Liver (tissue), 10 donors: ENCODE measurements at places on chromosomes 16 and 17.
A peak's percentile ranks its signal among the peaks of the same experiment; 100 is the strongest.

DNA sequence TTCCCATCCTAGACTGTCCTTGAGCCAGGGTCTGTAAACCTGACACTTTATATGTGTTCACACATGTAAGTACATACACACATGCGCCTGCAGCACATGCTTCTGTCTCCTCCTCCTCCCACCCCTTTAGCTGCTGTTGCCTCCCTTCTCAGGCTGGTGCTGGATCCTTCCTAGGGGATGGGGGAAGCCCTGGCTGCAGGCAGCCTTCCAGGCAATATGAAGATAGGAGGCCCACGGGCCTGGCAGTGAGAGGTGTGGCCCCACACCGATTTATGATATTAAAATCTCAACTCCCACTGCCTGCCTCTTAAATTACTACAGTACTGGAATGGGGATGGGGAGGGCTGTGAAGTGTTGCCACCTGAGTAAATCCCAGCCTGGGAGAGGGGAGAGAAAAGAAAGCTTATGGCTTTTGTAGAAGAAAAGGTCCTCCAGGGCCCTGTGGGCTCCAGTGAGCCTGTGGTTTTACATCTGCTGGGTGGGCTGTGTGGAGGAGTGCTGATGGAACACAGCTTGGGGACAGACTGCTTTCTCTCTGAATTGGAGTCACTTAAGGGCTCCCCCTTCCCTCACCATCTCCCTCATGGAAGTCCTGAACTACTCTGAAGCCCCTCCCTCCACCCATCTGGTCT is 990 bp upstream of the WNK4 start:
- H3K36me3 ChIP-seq = peaks cover 41% of the 10 kb centered on the region
- no peak overlapping the region for H3K4me3 ChIP-seq
- H3K27me3 ChIP-seq = no peaks in the 10 kb centered on the region
- no peak overlapping the region for H3K27ac ChIP-seq

DNA sequence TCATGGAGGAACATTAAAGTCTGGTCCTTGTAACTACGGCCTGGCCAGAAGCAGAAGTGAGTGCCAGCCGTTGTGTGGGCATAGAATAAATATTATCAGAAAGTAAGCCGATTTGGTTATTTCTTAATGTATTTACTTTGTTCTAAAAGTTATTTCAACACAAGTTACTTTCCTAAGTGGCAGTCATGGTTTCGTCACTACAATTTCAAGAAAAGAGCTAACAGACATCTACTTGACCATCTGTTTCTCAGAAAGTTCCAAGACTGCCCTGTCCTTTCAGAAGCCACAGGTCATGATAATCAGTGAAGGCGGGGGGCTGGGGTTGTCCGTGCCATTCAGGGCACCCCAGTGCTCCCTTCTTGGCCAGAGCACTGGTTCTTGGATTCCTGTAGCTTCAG is 14.9 kb upstream of the FASN start:
- no peak overlapping the region for H3K4me3 ChIP-seq
- no peaks in the 10 kb centered on the region for H3K36me3 ChIP-seq
- H3K4me1 ChIP-seq = peaks cover 78% of the 10 kb centered on the region

- peak; percentile 59 for DNase-seq
- no peaks in the 10 kb centered on the region for H3K36me3 ChIP-seq
- no peaks in the 10 kb centered on the region for H3K27me3 ChIP-seq
- no peak overlapping the region for H3K4me3 ChIP-seq
- no peak overlapping the region for H3K27ac ChIP-seq
- H3K4me1 ChIP-seq = no peaks in the 10 kb centered on the region
Measured at GRCh38 chr16:22898874-22899348, 84.9 kb downstream of the HS3ST2 start.

- peaks cover 5% of the 10 kb centered on the region for H3K4me1 ChIP-seq
- H3K36me3 ChIP-seq = no peaks in the 10 kb centered on the region
- H3K4me3 ChIP-seq = no peak overlapping the region
- DNase-seq = no peak
- no peak overlapping the region for H3K27ac ChIP-seq
Measured at GRCh38 chr16:4744555-4745273, 10.4 kb downstream of the DNAAF8 start.

DNA sequence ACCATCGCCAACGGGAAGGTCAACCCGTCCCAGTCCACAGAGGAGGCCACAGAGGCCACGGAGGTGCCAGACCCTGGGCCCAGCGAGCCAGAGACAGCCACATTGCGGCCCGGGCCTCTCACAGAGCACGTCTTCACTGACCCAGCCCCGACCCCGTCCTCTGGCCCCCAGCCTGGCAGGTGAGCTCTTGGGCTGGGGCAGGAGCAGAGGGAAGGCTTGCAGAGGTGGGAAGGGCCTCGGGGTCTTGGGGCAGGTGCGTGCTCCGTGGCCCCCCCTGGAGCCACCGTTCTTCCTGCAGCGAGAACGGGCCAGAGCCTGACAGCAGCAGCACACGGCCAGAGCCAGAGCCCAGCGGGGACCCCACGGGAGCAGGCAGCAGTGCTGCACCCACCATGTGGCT is 5.1 kb downstream of the NME3 start:
- H3K27ac ChIP-seq = no peak overlapping the region
- no peak overlapping the region for H3K4me3 ChIP-seq
- no peak for DNase-seq
- peaks cover 5% of the 10 kb centered on the region for H3K4me1 ChIP-seq

- H3K27me3 ChIP-seq = no peaks in the 10 kb centered on the region
- no peak overlapping the region for H3K4me3 ChIP-seq
- H3K4me1 ChIP-seq = no peaks in the 10 kb centered on the region
- no peak overlapping the region for H3K27ac ChIP-seq
- no peaks in the 10 kb centered on the region for H3K36me3 ChIP-seq
Measured at GRCh38 chr16:82832821-82833220, 206.1 kb downstream of the CDH13 start.

DNA sequence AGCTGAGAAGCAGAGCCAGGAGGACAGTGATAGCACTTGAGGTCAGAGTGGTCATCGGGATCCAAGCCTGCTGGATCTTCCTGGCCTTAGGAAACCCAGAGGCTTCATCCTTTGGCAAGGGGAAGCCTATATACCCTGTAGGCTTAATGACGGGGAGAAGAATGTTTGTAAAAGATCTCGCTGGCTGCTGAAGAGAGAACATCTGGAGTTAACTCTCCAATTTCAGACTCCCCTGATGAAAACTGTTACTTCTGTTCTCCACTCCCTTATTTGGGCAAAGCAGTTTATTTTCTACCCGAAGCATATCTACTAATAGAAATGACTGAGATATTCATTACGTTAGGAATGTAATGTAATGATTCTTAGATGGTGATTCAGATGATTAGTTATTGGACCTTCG is 487.0 kb downstream of the CDH13 start:
- peaks cover 5% of the 10 kb centered on the region for H3K27me3 ChIP-seq
- no peak for DNase-seq
- H3K4me3 ChIP-seq = no peak overlapping the region
- H3K4me1 ChIP-seq = no peaks in the 10 kb centered on the region

DNA sequence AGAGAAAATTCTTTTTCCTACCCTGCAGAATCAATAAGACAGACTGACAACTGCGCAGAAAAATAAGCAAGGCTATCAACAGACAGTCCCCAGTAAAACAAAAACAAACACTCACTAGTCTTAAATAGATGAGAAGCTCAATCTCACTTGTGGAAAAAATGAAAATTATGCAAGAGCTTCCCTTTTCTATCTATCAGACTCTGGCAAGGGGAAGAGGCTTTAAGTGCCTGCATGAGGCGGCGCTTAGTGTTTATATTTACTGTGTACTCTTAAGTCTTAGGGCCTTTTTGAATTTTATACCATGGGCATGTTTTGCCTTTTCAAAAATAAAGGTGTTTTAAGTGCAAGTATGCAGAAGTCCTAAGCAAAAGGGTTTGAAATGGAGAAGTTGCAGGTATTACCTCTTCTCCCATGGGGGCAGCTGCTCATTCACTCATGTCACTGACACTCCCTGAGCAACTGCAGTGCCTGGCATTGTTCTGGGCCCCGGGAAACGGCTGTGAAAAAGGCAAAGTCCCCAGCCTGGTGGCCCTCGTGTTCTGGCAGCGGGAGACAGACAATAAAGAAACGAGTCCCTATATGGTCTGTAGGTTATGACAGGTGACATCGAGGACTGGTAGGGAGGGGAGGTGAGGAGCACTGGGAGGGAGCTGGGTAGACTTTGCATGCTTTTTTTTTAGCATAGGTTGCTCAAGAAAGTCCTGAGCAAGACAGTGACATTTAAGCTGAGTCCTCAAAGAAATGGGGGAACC is 35.2 kb downstream of the HSBP1 start:
- H3K27me3 ChIP-seq = no peaks in the 10 kb centered on the region
- H3K36me3 ChIP-seq = no peaks in the 10 kb centered on the region
- no peak overlapping the region for H3K27ac ChIP-seq
- no peaks in the 10 kb centered on the region for H3K4me1 ChIP-seq
- H3K4me3 ChIP-seq = no peak overlapping the region
- no peak for DNase-seq

- H3K4me3 ChIP-seq = no peak overlapping the region
- DNase-seq = peak; percentile 81
- no peak overlapping the region for H3K27ac ChIP-seq
- H3K27me3 ChIP-seq = no peaks in the 10 kb centered on the region
Measured at GRCh38 chr17:3913531-3914311, 2.5 kb downstream of the P2RX1 start.

GRCh38 chr16:62041401-62041800 is 5.2 kb upstream of the CDH8 start:
- no peaks in the 10 kb centered on the region for H3K36me3 ChIP-seq
- no peak overlapping the region for H3K27ac ChIP-seq
- H3K4me1 ChIP-seq = no peaks in the 10 kb centered on the region
- H3K27me3 ChIP-seq = peaks cover 3% of the 10 kb centered on the region
- no peak overlapping the region for H3K4me3 ChIP-seq

DNA sequence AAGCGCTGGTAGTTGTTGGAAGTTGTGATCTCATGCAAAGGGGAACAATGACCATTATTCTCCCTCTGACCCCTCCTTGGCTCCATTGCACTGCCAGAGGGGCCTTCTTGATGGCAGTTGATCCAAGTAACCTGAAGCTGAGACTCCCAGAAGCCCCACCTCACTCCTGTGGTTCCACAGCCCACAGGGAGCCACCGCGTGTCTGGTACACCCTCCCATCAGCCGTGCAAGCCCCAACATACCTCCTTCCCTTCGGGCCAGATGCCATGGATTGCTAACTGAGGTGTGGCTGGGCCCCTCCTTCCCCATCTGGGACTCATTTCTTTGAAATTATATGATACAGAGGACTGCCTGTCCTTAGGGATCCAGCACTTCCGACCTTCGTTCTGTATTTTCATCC is 17.8 kb downstream of the SAP30BP start:
- no peak overlapping the region for H3K4me3 ChIP-seq
- H3K27ac ChIP-seq = no peak overlapping the region
- no peaks in the 10 kb centered on the region for H3K27me3 ChIP-seq
- no peak for DNase-seq

GRCh38 chr17:10036511-10037061 is 131.5 kb upstream of the RCVRN start:
- H3K4me3 ChIP-seq = no peak overlapping the region
- no peak for DNase-seq
- no peaks in the 10 kb centered on the region for H3K27me3 ChIP-seq
- H3K27ac ChIP-seq = no peak overlapping the region

GRCh38 chr17:37043201-37043600 is 94.4 kb downstream of the AATF start:
- no peak for DNase-seq
- no peak overlapping the region for H3K4me3 ChIP-seq
- no peaks in the 10 kb centered on the region for H3K4me1 ChIP-seq
- H3K27me3 ChIP-seq = no peaks in the 10 kb centered on the region
- H3K27ac ChIP-seq = no peak overlapping the region

- DNase-seq = no peak
- H3K4me1 ChIP-seq = peaks cover 3% of the 10 kb centered on the region
- no peaks in the 10 kb centered on the region for H3K27me3 ChIP-seq
Measured at GRCh38 chr16:52528393-52529065, 18.4 kb downstream of the TOX3 start.

DNA sequence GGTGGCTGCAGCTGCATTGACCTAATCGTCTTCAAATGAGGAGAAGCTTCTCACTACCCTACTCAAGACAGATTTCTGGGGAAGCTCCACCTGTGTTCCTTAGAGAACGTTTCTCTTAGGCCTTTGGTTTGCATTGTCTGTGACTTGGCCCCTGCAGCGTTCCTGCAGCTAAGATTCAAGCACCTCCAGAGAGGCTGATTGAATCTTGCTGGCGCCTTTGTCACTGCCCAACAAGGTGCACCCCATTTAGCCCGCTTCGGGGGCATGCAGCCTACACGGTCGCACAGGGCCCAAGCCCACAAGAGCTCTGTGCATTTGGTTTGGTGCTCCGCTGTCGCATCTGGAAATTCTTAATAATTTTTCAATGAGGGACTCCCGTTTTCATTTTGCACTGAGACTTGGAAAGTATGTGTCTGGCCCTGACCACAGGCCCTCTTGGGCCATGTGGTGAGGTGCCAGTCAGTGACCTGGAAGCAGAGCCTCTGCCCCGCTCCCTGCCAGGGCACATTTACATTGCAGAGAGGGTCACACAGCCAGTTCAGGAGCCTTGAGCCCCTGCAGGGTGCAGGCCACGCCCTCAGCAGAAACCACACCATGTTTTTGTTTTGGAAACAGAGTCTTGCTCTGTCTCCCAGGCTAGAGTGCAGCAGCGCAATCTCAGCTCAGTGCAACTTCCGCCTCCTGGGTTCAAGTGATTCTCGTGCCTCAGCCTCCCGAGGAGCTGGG is 51.1 kb upstream of the CACNG5 start:
- peaks cover 2% of the 10 kb centered on the region for H3K36me3 ChIP-seq
- H3K4me1 ChIP-seq = no peaks in the 10 kb centered on the region
- H3K4me3 ChIP-seq = no peak overlapping the region

DNA sequence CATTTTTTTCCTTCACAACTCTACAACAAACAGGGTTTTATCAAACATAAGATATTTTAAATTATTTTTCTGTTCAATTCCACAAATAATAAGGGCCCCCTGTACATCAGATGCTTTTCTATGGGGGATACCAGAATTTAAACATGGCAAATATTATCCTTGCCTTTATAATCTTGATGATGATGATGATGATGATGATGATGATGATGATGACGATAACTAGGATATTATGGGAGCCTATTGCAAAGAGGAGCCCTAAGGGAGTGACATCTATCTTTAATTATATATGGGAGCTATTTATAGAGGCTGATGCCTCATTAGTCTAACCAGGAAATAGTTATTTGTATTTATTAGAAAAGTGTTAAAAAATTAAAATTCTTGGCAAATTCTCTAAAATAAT is 6.8 kb downstream of the MEIOC start:
- no peaks in the 10 kb centered on the region for H3K27me3 ChIP-seq
- no peaks in the 10 kb centered on the region for H3K4me1 ChIP-seq
- DNase-seq = no peak
- H3K36me3 ChIP-seq = no peaks in the 10 kb centered on the region
